Activated naive CD4-positive, alpha-beta T cell treated with anti-CD3 and anti-CD28 coated beads, Interleukin-2, amount 50 U/mL, for 16 hours (primary cell): ENCODE measurements at places on chromosomes 3 and 15.

GRCh38 chr3:24339266-24339825, 155.3 kb downstream of the THRB start:
- no peak for DNase-seq

DNA sequence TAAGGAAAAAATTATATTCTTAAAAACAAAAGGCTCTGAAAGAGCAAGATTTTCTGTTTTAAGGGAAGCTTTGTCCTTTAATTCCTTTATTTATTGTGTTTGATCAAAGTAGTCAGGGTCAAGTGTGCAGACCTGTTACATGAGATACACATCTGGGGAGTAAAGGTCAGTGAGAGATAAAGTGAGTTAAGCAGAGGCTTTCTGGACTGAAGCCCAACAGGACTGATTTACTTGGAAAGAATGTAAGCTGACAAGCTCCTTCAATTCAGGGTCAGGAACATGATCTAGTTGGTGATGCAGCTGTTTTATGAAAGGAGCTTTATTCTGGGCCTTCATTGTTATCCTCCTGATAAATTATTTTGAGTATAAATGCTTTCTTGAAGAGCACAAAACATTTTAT, 20.7 kb upstream of the OTOL1 start:
- DNase-seq: no peak

GRCh38 chr3:116000311-116000710, 377.0 kb downstream of the GAP43 start:
- no peak for DNase-seq

- DNase-seq: no peak
Observed at GRCh38 chr15:40006003-40006402, 33.0 kb downstream of the SRP14 start.

DNA sequence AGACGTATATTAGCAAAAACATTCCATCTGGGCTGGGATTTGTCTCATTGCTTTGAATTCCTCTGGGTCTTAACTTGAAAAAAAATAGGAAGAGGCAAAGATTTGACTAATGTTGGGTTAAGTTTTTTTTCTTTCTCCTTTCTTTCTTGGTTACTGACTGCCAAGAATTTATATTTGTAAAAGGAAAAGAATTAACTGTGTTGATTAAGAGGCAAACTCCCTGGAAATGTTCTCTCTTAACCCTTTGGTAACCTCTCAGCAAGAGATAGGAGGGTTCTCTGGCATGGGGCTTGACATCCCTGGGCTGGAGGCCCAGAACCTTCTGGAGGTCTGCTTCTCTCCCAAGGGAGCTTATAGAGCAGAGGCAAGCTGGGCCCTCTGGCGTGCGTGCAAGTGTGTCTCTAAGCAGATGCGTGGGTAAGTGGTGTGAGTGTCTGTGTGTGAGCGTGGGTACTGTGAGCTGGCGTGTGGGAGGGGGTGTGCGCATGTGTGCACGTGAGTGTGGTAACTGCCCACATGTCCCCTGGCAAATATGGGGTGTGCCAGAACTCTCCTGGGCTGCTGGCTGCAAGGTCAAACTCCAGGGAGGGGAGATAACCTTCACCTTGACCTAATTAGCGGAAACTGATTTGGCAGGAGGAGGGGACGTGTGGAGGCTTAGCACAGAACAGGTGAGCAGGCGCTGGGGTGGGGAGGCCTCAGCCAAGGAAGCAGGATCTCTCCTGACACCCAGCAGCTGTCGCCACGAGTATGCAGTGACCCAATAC, 49.4 kb upstream of the MAGEF1 start:
- DNase-seq: no peak

DNA sequence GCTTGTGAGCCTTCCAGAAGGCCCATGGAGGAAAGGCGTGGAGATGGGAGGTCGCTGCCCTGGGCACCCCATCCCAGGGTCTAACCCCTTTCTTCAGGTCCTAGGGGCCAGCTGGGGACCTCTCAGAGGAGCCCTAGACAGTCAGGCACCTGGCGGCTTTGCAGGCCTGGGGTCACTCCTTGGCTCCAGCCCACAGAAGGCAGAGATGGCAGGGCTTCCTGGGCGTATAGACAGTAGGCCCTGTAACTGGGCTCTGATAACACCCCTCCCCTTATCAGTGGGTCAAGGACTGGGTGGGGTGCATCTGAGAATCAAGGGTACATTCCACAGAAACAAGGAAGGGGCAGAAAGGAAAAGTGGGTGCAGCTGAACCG, 16.7 kb downstream of the ZDHHC19 start:
- DNase-seq: no peak

GRCh38 chr15:88256279-88257230, at the start of gene NTRK3:
TSS of gene NTRK3 (minus strand) at chr15:88256739. CDS start at chr15:88256153, 586 bp downstream.
- DNase-seq: no peak

- no peak for DNase-seq
Observed at GRCh38 chr3:194982472-194982871, 288.5 kb downstream of the XXYLT1 start.

DNA sequence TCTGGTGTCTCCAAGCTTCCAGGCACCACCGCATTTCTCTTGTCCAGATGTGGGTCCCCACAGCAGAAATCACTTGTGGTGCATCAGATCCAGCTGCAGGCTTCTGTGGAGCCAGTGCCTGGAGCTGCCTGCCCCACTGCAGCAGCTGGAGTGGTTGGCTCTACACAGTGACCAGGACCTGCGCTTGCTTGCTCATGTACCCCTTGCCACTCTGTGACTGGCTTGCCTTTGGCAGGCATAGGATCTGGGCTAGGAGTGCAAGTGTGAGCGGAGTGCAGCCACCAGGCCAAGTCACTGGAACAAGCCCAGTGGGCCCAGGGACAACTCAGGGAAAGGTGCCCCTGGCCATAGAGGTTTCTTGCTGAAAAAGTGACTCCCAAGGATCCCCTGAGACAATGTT, 1400.0 kb upstream of the ALCAM start:
- no peak for DNase-seq
